GM23338 (cell line): ENCODE measurements at places on chromosomes 12 and 14. TPM values are rescaled to one million over a fixed set of nuclear protein-coding genes. Genes with fewer than 3 reads are reported as not detected.
A peak's percentile ranks its signal among the peaks of the same experiment; 100 is the strongest.

The PTGER2 gene
- polyA plus RNA-seq: 1.3 and 1.9 TPM in 2 replicates

The STXBP6 gene
- polyA plus RNA-seq: 29.0 TPM in 2 replicates

DNA sequence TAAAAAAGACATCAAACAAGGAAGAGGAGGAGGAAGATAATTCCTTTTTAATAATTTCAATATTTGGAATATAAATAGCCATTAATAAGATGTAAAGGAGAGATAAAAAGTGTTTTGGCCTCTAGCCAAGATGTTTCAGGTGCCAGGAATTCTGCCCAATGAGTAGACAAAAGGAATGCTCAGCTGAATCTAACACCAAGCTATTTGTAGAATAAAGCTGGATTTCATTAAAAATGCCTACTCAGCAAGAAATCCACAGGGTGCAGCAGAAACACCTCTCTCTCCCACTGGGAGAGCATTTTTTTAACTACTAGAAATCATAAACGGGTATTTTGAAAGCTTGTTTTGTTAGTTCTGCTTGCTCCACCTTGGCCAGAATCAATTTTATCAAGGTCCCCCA, 4.1 kb upstream of the STAB2 start:
- no peak for DNase-seq

- no peak for DNase-seq
Measured at GRCh38 chr12:68180792-68181744, 21.5 kb upstream of the IFNG start.

DNA sequence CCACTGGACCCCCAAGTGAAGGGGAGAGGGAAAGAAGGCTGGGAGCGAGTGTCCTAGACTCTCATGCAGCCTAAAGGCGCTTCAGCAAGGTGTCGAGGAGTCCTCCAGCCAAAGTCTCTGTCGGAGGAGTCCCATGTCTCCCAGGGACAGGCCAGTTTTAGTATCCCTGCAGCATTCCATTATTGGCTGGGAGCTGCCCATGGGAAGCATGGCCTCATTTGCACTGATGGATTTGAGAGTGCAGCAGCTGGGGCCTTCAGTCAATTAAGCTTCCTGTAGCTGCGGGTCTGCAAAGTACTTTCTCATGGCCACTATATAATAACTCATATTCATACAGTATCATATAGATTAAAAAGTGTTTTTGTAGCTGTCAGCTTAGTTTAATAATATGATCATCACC, 12.4 kb upstream of the RPH3A start:
- no peak for DNase-seq

- no peak for DNase-seq
Measured at GRCh38 chr14:55071870-55072640, 20.6 kb downstream of the MAPK1IP1L start.

DNA sequence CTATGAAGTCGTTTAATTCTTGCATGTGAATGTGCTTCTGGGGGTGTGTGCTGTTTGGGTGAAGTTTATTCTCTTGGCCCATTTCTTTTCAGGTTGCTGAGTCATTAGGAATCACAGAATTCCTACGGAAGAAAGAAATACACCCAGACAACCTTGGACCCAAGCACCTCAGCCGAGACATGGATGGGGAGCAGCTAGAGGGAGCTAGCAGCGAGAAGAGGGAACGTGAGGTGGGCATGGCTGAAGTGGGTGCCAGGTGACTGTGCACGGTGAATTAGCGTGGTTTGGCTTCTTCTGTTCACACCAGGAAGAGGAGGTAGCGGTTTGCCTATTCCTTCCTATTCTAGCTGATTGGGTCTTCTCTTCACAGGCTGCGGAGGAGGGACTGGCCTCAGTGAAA, 19.2 kb downstream of the ZNF839 start:
- peak; percentile 30 for DNase-seq

GRCh38 chr12:52441320-52441911, 7.2 kb upstream of the KRT75 start:
- no peak for DNase-seq
